ENCODE measurements at places on chromosomes 5 and 9. TPM values are rescaled to one million over a fixed set of nuclear protein-coding genes. Genes with fewer than 3 reads are reported as not detected.

HK3 gene
- 0.74 TPM for total RNA-seq

TMEM203 gene
- total RNA-seq: 24.2 TPM

NDST1 gene
- total RNA-seq: 27.1 TPM

SLC27A6 gene
- 8.8 TPM for total RNA-seq

PCDHB9 gene
- total RNA-seq: 2.4 TPM

ARHGEF37 gene
- 5.6 TPM for total RNA-seq

PITX1 gene
- 50.1 TPM for total RNA-seq

ACER2 gene
- 57.7 TPM for total RNA-seq

PCDHGB3 gene
- 7.3 TPM for total RNA-seq

MELK gene
- total RNA-seq: 18.9 TPM

TCF7 gene
- total RNA-seq: 1.1 TPM

- DNase-seq: no peak
Observed at GRCh38 chr9:129823542-129823934, 398 bp downstream of the TOR1A start.

DNA sequence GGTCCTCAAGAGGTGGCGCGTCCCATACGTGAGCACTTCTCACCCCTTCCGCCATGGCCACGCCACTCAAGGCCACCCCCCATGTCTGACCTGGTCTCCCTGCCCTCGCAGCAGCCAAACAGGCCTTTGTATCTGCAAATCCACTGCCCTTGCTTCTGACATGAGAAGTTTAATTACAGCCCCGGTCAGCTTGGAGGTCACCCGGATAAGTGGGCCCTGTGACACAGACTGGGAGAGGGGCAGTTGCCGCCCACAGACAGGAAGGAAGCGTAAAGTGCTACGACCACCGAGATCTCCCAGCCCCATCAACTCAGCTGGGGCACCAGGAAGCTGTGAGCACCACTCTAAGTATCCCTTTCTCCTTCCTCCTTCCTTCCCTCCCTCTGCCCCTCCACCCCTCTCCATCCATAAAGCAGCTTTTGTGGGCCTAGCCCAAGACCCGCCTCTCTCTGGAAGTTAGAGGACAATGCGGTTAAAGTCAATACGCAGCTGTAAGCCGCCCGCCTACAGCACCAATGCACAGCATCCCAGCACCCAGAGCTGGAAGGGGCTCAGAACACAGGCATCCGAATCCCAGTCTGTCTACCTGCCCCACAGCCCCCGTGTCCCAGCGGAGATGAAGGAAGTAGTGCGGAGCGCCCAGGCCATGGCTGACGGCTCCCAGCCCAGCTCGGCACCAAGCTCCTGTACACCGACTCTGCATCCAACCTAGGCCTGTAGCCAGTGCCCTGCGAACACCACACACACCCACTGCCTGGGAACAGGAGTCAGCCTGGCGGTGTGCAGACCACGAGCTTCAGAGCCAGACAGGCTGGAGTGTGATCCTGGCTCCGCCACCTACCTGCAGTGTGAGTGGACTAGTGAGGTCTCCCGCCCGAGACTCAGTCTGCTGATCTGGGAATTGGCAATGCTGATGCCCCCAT is 44.8 kb upstream of the RNF130 start:
- no peak for DNase-seq

DNA sequence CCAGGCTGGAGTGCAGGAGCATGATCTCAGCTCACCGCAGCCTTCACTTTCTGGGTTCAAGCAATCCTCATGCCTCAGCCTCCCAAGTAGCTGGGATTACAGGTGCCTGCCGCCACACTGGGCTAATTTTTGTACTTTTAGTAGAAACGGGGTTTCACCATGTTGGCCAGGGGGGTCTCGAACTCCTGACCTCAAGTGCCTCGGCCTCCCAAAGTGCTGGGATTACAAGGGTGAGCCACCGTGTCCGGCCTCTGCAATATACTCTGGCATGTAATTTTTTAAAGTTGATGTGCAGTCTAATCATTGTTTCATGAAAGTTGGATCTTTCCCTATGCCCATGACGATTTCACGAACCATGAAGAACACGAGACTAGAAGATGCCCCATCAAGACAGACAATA is 28.6 kb upstream of the PPP1R26 start:
- DNase-seq: no peak

DNA sequence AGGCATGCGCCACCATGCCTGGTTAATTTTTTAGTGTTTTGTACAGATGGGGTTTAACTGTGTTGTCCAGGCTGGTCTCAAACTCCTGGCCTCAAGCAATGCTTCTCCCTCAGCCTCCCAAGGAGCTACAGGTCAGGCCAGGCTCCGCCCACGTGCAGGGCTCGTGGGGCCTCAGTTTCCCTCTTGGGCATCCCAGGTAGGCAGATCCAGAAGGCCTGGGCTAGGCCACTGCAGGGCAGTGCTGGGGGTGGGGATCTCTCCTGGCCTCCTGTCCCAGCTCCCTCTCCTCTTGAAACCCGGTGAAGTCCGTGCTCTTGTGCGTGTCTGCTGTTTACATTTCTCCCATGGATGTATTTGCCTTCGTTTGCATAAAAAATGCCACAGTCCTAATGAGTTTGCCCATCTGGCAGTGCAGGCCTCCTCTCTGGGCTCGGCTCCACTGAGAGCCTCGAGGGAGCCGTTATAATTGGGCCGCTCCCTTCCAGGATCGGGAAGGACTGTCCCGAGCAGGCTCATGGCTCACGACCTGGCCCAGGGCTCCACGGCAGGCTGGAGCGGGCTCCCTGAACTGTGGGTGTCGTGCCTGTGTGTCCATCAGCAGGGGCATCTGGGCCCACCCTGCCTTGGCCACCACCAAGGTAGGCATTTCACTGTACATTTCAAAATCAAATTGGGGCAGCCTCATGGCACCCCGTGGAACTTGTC is 52.6 kb upstream of the RUFY1 start:
- DNase-seq: no peak

- DNase-seq: no peak
Observed at GRCh38 chr9:15942831-15943424, 390.1 kb downstream of the CCDC171 start.

- DNase-seq: no peak
Observed at GRCh38 chr5:685262-686171, 7.6 kb downstream of the TPPP start.

GRCh38 chr5:136638084-136638483 is 272.7 kb upstream of the TRPC7 start:
- no peak for DNase-seq

- DNase-seq: no peak
Observed at GRCh38 chr5:67347821-67348220, 151.2 kb upstream of the CD180 start.

- no peak for DNase-seq
Observed at GRCh38 chr5:142118155-142118686, 9.6 kb downstream of the NDFIP1 start.

DNA sequence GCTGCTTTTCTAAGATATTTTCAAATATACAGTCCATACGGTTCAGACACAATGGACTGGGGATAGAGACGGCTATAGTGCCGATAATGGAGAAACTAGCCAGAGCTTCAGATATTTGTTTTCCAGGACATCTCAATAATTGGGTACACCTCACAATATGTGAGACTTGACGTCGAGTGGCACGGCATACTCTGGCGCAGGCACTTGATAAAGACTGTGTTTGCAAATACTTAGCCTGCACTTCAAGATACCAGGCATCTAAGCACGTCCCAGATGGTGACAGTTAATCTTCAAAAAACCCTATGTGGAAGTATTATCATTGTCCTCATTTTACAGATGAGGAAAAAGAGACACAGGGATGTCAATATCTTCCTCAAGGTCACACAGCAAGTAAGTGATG is 48.5 kb downstream of the SEMA5A start:
- DNase-seq: no peak

DNA sequence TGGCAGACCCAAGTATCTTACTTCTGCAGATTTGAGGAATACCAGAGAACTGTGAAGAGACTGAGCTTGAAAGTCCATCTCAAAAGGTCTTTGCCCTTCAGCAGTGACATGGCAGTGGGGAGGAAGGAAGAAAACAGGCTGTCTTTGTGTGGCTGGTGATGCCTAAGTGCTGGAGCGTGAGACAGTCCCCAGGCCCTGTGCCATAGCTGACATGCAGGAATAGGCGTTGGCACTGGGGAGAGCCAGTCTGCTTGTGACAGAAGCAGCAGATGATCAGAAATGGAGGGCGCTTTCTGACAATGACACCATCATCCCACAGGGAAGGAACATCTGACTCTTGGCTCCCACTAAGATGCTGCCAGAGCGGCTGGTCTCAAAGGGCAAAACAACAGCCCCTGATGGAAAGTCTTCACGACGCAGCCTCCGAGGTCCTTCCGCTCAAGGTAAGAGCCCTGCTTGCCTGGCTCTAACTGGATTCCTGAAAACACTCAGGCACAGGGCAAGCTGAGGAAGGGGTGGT is 15.5 kb upstream of the GLRX start:
- DNase-seq: no peak

GRCh38 chr9:13735181-13735580 is 455.7 kb upstream of the MPDZ start:
- DNase-seq: no peak

DNA sequence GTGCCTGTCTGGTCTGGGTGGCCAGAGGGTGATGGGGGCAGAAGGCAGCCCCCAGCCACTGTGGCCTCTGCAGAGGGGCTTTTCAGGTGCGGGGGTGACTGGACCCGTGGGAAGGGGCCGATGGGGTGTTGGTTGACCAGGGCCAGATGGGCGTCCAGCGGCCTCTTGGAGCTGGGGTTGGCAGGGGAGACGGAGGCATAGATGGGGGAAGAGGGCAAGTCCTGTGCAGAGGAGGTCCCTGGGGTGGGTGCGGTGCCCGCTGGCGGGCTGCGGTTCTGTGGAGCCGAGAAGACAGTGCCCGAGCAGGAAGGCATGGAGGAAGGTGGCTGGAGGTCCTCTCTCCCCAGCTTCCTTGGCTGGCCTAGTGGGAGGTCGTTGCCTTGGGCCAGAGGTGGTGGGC is 18.7 kb upstream of the AKNA start:
- DNase-seq: no peak

Data from urinary bladder (tissue), 4 donors.